ENCODE measurements at places on chromosomes 6 and 20.

GRCh38 chr6:81561731-81562130, 190.8 kb downstream of the TENT5A start:
- no peak for DNase-seq

GRCh38 chr20:8364734-8365078, 232.6 kb downstream of the PLCB1 start:
- no peak for DNase-seq

DNA sequence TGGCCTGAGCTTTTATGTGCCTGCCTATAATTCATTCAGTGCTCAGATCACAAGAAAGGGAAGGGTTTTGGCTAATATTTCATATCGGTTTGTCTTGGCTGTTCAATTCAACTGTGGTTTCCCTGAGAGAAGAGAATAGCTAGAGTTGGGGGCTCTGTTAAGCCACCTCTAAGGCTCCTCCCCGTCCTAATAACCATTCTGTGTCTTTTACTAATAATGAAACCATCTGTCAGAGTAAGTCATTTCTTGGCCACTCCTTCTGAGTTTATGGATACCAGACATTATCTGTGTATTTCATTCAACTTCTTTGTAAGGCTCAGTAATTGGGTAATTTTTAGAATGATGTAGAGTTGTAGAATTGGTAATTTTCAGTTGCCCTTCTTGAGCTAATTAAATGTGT, 5.2 kb downstream of the STX11 start:
- DNase-seq, result no peak

GRCh38 chr6:20793174-20793573, 258.9 kb downstream of the CDKAL1 start:
- no peak for DNase-seq

DNA sequence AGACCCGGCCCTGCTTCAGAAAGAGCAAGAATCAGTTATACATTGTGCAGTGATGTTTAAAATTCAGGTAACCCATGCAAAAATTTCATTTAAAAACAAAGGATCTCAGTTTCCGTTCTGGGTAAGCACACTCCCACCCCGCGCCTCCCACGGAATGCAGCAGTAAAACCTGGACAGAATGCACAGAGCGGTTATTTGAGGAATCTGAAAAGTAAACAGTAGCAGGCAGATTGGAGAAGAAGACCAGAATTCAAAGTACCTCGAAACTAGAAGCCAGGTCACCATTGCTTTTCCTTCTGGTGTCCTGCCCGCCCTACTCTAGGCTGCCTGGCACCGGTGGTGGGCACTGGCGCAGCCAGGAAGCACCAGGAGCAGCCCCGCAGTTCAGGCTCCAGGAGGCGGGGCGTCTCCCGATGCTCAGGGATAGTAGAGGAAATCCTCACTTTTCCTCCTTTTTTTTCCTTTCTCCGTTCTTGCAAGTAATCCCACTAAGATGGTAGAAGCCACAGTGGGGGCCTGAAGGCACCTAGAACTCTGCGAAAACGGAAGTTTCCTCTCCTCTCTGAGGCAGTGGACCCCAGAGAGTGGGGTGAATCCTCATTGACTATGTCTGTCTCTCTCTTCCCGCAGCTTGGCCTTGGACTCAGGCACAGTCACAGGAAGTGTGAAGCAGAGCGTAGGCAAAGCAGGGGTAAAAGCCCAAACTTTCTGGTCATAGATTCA, 28.3 kb downstream of the METTL24 start:
- peak; percentile 4 for DNase-seq

DNA sequence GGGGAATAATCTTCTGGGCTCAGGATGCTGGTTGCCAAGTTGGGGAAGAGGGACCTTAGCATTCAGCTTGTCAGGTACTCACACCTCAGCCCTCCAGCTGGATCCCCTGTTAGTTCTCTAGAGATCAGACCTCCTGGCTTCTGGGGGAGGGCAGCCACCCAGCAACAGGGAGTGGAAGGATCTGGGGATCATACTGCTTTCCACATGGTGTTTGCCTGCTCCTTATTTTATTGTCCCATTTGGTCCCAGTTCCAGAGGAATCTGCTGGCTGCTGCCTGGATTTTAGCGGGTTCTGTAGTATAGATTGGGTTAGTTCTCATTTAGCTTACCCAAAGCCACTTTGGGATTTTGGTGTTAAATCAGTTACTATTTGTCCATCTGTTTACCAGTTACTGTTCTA, 29.3 kb downstream of the KAT14 start:
- DNase-seq, result no peak

DNA sequence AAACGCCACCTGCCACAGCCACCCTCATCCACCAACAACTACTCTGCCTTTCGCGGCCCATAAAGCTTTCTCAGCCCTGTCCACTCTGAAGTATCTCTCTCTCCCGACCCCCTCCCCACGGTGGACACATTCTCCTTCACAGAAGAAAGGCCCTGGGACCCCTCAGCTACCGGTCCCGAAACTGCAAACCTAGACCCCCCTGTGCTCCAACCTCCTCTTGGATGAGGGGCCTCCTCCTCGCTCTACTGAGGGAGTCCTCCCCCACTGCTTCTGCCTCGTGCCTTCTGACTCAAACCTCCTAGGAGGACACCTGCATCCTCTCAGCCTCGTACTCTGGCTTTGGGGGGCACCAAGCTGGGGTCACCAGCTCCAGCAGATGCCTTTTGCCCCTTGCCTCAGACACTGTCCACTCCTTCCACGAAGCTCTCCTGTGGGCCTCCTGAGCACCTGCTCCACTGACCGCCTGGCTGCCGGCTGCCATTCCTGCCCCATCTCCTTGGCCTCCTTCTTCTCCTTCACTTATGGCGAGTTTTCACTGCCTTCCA, 24.9 kb downstream of the RNASET2 start:
- no peak for DNase-seq

DNA sequence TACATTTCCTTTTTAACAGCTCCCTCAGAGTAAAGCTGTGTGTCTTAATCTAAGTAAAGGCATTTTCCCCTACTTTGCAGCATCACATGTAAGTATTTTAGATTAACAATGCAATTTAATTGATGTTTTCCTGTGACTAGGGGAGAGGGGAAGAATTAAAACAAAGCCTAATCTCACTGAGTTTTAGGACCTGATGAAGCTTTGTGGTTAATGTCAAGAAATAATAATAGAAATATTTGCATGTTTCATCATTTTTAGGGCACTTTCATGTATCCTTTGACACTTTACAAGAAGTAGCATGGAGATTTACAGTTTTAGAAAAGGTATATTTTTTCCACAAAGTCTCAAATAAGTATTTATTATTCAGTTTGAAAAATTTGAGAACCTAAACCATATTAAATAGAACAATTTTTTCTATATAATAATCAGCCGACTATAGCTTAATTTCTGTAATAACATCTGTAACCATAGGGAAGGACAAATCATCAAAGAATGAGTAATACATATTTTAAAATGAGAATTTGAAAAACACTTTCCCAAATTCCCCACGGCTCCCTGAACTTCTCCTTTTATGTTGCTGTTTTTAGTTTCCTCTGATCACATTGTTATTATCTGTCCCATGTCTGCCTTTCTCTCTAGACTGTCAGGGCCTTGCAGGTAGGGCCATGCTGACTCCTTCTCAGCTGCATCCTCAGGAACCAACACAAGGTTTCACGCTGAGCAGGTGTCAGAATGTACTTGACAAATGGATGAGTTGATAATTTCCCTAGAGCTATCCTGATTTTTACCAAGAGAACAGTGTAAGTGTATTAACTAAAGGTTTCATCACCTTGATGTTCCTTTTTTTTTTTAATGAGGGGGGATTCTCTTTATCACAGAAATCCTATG, 338.1 kb downstream of the SYNE1 start:
- DNase-seq, result no peak

DNA sequence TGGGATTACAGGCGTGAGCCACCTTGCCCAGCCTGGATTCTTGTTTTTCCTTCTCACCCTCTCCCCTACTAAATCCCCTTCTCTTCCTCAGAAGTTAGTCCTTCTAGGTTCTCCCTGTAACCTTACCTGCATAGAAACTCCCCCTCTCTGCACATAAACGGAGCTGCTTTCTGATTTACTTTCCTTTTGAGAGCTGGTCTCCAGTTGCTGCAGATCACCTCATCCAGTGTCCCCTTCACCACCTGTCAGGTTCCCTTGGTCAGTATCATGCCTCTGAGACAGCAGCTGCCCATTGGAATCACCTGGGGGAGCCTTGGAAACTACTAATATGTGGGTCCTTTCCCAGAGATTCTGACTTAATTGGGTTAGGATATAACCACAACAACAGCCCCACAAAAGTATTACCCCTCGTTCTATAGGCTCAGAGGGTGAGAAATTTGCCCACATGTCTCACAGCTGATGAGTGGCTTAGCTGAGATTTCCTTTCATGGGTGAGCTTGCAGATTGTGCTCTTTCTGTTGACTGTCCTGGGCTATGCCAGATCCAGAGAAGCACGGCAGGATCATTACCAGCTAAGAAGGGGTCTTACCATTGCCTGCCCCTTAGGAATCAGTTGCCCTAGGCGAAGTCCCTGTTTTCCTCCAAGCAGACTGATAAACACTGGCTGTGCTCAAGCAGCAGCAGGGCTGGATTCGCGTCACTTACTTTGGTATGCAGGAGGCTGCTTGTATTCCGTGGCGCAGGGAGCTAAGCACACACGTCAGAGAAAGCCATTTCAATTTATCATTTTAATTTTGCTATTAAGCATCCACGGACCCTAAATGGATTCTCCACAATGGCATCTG, 51.3 kb downstream of the AKAP12 start:
- DNase-seq, result no peak

- no peak for DNase-seq
Measured at GRCh38 chr6:40330301-40330721, 256.9 kb downstream of the LRFN2 start.

DNA sequence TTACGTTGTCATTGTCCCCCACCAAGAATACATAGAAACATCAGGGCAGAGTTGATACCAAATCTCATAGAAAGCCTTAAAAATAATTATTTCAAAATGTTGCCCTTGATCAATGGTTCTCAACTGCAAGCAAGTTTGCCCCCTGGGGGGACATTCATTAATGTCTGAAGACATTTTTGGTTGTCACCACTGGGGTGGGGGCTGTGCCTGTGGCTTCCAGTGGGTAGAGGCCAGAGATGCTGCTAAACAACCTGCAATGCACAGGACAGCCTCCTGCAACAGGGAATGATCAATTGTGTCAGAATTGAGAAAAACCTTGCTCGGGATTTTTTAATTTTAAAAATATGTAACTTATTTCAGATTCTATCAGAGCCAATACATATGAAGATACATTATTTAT, 130.6 kb upstream of the DOK5 start:
- no peak for DNase-seq

GRCh38 chr20:699811-700338, 24.3 kb upstream of the SCRT2 start:
- no peak for DNase-seq

- no peak for DNase-seq
Measured at GRCh38 chr6:123091896-123092271, 95.8 kb downstream of the CLVS2 start.

DNA sequence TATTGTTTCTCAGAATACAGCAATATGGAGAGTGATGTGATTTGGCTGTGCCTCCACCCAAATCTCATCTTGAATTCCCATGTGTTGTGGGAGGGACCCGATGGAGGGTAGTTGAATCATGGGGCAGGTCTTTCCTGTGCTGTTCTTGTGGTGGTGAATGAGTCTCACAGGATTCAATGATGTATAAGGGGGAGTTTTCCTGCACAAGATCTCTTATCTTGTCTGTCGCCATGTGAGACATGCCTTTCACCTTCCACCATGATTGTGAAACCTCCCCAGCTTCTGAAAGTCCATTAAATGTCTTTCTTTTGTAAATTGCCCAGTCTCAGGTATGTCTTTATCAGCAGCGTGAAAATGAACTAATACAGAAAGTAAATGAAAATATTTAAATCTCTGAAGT, 234.8 kb upstream of the TENT5A start:
- DNase-seq, result no peak

- DNase-seq, result no peak
Measured at GRCh38 chr6:165725201-165725600, 62.2 kb upstream of the PDE10A start.

GRCh38 chr20:22807045-22807444, 222.7 kb upstream of the FOXA2 start:
- DNase-seq, result no peak

DNA sequence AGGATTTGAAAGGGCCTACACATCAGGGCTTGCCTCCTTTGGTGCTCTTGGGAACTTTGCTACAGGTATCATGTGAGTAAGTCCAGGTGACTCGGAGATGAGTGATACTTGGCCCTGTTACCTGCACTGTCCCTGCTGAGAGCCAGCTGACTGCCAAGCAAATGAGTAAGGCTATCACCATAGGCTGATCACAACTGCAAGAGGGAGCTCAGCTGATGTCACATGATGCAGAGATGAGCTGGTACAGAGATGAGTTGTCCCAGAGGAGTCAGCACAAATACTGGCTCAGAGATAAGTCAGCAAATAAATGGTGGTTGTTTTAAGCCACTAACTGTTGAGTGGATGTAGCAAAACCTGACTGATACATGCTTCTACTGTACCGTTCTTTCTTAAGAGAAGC, 41.4 kb downstream of the LAMP5 start:
- no peak for DNase-seq

DNA sequence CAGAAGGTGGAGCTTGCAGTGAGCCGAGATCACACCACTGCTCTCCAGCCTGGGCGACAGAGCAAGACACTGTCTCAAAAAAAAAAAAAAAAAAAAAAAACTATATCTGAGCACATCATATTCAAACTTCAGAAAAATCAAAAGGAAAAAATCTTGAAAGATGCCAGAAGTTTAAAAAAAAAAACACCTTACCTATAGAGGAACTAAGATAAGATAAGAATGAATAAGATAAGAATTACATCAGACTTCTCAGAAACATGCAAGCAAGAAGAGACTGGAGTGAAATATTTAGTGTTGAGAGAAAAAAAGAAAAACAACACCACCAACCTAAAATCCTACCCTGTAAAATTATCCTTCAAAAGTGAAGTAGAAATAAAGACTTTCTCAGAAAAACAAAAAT, 116.8 kb upstream of the ARID1B start:
- no peak for DNase-seq

DNA sequence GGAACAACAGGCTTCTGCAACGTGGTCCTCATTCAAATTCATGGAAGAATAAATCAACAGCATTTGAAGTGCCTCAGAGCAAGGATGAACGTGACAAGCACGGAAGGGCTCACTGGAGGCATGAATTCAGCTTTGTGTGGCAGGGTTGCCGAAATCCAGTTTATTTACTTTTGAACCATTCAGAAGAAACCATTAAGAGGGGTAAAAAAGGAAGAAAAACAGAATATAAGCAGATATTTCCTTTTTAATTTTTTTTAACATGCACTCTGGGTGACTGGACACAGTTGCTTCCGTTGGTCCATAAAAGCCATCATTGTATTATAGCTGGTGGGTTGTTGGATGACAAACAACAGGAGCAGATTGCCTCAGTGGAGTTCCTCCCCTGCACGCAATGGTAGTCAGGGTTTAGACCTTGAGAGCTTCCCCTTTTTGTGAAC, 17.3 kb upstream of the SNRPB2 start:
- DNase-seq, result no peak

- DNase-seq, result no peak
Measured at GRCh38 chr6:117908246-117909068, 1.4 kb downstream of the SLC35F1 start.

Measured in SW480 (cell line).